Activated CD8-positive, alpha-beta T cell treated with anti-CD3 and anti-CD28 coated beads, Interleukin-2, amount 10 ng/mL, durations not matched to agents 7 days and 5 days (primary cell): ENCODE measurements at places on chromosomes 2 and 18. TPM values are rescaled to one million over a fixed set of nuclear protein-coding genes. Genes with fewer than 3 reads are reported as not detected.

DNA sequence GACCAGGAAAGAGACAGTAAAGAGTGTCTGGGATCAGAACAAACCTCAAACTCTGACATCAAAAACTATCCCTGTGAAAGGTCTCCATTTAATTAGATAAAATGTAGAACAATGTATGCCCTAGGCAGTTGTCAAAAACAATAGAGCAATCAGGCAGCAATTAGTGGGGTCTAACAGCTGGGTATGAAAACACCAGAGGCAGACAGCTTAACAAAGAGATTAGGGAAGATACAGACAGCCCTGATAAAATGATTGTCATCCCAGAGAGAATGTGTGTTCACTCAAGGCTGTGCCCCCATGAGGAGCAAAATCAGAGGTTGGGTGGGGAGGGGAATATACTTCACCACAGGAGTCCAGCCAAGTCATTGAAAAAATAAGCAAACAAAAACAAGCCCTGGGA is 50.0 kb downstream of the INPP4A start:
- DNase-seq, result no peak

SLC20A1 gene
- 115 TPM for total RNA-seq

- no peak for DNase-seq
Observed at GRCh38 chr2:240166761-240167587, 26.5 kb upstream of the OTOS start.

DSC3 gene
- total RNA-seq, result not detected

- no peak for DNase-seq
Observed at GRCh38 chr2:171960570-171960969, 38.3 kb downstream of the HAT1 start.

GRCh38 chr2:236641051-236641726 is 71.6 kb downstream of the ACKR3 start:
- no peak for DNase-seq

DNA sequence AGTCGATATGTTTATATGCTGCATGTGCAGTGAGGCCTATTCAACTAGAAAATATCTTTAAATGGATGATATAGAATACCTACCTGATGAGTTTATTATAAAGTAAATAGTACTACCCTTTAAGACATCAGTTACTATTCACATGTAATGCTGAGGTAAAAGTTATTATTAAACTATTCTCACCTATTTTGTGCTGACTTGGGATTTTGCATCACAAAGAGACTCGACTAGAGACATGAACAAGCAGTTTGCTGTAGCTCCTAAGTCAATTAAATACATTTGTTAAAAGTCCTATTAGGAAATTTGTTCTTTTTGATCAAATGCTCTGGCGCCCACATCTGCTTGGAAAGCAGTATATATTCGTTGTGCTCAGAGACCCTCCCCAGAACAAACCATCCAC is 164.1 kb downstream of the CCDC85A start:
- DNase-seq, result no peak

C2orf15 gene
- total RNA-seq, result 0.37 TPM

SERPINB12 gene
- total RNA-seq, result not detected

GRCh38 chr2:222398446-222398885 is 25.9 kb upstream of the SGPP2 start:
- DNase-seq, result no peak

CYP27A1 gene
- total RNA-seq, result not detected

SCYGR7 gene
- not detected for total RNA-seq
